ENCODE measurements at places on chromosomes 6 and 20. TPM values are rescaled to one million over a fixed set of nuclear protein-coding genes. Genes with fewer than 3 reads are reported as not detected.

DNA sequence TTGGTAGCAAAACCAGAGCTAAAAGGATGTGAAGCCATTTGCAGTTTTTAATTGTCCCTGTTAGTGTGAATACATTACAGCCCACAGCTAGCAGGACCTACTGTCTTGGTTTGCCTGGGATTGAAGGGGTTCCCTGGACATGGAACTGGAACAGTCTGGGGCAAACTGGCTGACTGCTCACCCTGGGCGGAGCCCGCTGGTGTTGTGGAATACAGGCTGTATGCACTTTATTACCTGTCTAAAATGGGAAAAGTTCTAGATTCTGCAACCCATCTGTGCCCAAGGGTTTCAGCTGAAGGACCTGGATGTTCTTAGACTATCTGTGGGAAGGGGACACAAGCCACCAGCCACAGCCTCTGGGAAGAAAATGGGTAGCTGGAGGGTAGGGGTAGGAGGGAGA, 12.2 kb upstream of the CDKN1A start:
- no peak for DNase-seq

- no peak for DNase-seq
Observed at GRCh38 chr20:17635332-17636244, 46.5 kb downstream of the RRBP1 start.

GRCh38 chr20:59032713-59033059, 551 bp upstream of the ATP5F1E start:
- no peak for DNase-seq

The C4A gene
- total RNA-seq = 5.9 TPM

The RING1 gene
- total RNA-seq = 64.7 TPM

The GHRH gene
- not detected for total RNA-seq

All from activated T-cell treated with anti-CD3 and anti-CD28 coated beads, Interleukin-2, amount 50 U/mL, for 4 hours (primary cell).